ENCODE measurements at places on chromosomes 5 and 9.

DNA sequence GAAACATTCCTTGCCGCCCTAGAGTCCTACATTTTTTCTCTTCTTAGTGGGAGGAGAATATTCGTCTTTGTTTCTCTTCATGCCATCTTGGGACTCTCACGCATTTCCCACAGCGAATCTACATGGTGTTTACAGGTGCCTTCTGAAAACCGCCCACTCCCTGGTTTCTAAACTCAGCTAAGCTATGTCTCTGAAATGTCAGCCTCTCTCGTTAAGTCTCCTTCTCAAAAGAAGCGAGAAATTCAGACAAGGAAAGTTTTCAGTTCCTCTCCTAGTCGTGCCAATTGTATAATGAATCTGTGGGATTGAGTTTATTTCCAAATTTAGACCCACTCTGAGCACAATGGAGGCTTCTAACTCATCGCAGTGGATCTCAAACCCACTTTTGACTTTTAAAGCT, 186.8 kb upstream of the NFIB start:
- DNase-seq: no peak

DNA sequence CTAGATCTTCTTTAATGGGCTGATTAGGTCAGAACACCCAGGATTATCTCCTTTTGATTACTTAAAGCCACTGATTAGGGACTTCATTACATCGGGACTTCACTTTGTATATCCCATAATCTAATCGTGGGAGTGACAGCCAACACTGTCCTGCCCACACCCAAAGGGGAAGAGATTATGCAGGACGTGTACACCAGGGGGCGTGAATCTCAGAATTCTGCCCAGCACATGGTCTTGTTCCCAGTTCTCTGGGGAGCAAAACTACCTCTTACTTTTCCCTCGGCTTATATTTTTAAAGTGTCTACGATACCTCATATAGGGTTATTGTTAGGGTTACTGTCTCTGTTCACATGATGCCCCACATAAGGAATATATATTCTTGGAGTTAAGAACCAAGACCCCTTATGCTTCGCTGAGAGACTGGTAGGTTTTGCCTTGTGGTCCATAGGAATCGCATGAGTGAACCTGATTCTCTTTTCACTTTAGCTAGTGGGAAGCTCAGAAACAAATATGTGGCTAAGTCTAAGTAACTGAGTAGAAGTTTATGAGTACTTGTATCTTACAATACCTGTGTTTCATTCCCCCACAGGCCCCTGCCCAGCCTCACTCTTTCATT, 192.7 kb downstream of the GNA14 start:
- DNase-seq: no peak

GRCh38 chr5:100853582-100853981, 49.5 kb downstream of the ST8SIA4 start:
- no peak for DNase-seq

GRCh38 chr9:3553076-3553765, 27.4 kb upstream of the RFX3 start:
- DNase-seq: no peak

GRCh38 chr9:16243798-16244197, 626.7 kb downstream of the BNC2 start:
- DNase-seq: no peak

DNA sequence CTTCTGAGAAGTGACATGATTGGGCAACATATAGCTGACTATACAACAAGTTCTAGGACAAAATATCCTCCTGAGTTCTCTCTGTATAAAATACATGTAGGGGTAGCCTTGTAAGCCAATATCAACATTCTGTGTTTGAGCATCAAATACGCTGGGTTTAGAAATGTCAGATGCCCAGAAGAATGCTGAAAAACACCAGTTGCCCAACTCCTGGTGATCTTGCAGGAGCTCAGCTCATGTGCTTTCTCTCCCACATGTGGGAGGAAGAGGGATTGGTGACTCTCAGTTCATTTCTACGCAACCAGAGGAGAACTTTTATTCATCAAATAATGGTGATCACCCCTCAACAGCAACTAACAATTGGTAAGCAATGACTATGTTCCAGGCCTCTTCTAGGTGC, 810.9 kb upstream of the ACO1 start:
- DNase-seq: no peak

DNA sequence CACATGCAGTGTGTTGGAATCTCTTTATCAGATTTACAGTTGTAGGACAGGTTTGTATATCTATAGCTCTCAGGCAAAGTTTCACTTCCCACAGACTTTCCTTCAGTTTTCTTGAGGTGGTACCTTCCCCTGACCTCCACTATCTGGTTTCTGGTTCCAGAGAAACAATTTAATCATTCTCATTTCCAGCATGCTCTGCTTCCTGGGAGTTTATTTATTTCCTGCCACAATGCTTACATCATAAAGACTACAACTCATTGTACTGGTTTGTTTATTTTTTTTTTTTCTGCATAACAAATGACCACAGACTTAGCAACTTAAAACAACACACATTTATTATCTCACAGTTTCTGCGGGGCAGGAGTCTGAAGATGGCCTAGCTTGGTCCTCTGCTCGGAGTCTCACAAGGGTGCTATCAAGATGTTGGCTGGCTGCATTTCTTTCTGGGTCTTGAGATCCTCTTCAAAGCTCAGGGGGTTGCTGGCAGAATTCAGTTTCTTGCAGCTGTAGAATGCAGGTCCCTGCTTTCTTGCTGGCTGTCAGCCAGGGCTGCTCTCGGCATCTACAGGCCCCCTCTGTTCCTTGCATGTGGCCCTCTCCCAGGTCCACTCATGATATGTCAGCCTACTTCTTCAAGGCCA, 247.7 kb downstream of the ENC1 start:
- DNase-seq: no peak

GRCh38 chr5:69202497-69202896, 13.1 kb downstream of the CENPH start:
- DNase-seq: no peak

GRCh38 chr9:4997631-4998030, 12.6 kb downstream of the JAK2 start:
- no peak for DNase-seq

DNA sequence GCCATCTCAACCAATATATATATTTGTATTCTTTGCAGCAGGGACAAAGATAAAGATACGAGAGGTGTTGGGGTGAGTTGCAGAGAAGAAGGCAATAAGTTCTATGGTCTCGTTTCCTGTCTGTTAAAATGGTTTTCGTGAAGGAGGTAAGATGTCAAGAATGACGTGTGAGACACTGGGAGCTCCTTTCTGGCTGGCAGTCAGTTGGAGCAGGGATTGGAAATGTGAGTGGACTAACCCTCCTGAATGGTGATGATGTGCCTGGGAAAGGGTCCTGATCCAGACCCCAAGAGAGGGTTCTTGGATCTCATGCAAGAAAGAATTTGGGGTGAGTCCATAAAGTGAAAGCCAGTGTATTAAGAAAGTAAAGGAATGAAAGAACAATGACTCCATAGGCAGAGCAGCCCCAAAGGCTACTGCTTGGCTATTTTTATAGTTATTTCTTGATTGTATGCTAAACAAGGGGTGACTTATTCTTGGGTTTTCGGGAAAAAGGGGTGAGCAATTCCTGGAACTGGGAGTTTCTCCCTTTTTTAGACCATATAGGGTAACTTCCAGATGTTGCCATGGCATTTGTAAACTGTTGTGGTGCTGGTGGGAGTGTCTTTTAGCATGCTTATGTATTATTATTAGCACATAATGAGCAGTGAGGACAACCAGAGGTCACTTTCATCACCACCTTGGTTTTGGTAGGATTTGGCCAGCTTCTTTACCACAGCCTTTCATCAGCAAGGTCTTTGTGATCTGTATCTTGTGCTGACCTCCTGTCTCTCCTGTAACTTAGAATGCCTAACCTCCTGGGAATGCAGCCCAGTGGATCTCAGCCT, 53.7 kb downstream of the SPATA31C2 start:
- DNase-seq: no peak

GRCh38 chr5:176870110-176870591, 29.0 kb downstream of the HK3 start:
- no peak for DNase-seq

Measured in vagina (tissue), 2 donors.